ENCODE measurements at places on chromosomes 11 and 22.

GRCh38 chr11:62926680-62927455, 5.7 kb upstream of the CHRM1 start:
- DNase-seq, result no peak

DNA sequence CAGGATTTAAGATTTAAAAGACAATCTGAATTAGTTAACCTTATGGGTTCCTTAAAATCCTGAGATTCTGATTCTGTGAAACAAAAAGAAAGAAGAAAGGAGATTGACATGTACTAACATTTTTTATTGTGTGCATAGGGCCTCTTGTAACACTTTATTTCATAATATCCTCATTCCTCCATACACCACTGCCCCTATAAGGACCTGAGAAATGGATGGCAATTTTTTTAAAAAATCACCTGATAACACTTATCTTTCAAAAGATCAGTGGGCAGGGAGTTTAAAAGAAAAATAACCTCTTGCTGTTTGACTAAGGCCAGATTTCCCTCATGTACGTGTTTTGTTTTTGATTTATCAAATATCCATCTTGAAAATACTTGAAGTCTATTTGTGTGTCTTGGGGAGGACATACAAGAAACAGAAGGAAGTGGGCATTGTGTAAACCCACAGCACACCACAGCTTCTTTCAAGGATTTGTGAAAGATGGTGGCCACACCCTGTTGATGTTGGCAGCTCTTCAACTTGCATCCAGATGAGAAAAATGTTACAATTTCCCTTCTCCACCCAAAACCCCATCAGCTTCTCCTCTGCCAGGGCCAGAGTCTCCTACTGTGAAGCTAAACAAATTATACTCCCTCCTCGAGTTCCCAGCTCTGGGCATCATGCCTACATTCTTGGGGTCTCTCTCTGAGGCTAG, 35.0 kb upstream of the MPEG1 start:
- no peak for DNase-seq

DNA sequence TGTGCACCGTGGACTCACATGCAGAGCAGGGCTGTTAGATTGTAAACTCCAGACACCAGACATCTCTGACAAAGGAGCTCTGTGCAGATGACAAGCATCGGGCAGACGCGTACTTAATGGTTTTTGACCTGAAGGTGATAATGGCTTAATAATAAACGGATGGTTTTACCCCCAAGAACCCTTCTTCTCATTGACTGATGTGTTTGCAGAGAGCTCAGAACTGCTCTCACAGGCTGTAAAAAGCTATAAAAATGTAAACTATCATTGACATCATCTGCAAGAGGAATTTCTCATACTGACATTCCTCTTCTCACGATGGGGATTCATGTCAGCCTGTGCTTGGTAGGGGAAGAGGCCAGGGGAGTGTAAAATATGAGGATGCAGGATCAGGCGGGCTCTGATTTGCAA, 8.6 kb upstream of the ARHGAP8 start:
- DNase-seq, result no peak

- DNase-seq, result peak; percentile 42
Measured at GRCh38 chr22:37079668-37080171, 28.2 kb downstream of the KCTD17 start.

GRCh38 chr11:71182791-71183677, 69.3 kb downstream of the SHANK2 start:
- no peak for DNase-seq

- no peak for DNase-seq
Measured at GRCh38 chr22:46381142-46381541, 45.6 kb downstream of the TRMU start.

DNA sequence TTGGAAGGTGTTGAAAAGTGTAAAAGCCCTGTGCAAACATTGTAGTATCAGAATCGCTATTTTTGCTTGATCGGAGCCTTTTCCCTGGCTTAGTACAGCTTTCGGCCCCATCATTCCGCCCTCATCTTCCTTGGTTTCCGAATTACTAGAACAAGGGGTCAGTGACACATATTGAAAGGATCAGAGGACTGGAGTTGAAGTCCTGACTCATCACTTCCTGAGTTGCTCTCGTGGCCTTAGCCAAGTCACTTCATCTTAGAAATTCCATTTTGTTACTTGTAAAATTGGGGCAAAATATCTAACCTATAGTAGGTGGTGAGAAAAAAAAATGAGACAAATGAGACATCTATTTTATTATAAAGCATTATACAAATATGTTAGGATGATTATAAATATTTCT, 375.0 kb downstream of the NTM start:
- DNase-seq, result no peak

DNA sequence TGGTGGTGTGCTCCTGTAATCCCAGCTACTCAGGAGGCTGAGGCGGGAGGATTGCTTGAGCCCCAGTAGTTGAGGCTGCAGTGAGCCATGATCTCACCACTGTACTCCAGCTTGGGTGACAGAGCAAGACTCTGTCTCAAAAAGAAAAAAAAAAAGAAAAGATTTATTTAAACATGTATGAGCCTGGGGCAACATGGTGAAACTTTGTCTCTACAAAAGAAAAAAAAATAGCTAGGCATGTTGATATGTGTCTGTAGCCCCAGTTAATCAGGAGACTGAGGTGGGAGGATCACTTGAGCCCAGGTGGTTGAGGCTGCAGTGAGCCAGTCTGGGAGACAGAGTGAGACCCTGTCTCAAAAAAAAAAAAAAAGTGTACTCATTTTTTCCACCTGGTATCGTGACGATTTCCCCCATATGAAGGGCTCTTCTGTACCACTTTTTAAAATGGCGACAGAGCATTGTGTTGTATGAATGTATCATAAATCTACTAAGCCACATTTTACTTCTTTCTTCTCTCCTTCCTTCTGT, 16.4 kb upstream of the KCTD14 start:
- DNase-seq, result no peak

DNA sequence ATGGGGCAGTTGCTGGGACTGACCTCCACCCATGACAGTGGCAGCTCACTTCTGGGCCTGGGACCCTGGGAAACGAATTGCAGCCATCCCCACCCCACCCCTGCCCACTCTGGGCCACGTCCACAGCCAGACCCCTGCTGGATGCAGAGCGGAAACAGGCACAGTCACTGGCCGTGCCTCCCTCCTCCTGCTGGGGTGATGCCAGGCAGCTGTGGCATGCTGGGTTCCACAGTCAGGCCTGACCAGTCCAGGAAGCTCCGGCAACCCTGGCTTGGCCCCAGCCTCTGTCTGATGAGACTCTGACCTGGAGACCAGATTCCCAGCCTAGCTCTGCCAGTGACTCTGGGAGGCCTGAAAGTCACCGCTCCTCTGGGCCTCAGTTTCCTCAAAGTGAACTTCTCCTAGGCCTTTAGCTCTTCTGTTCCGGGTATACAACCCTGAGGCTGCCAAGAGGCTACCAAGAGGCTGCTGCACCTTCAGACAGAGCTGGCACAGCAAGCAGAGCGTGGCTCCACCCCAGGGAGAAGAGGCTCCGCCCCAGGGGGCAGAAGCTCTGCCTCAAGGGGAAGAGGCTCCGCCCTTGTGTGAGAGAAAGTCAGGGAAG, 8.9 kb downstream of the SULT4A1 start:
- no peak for DNase-seq

DNA sequence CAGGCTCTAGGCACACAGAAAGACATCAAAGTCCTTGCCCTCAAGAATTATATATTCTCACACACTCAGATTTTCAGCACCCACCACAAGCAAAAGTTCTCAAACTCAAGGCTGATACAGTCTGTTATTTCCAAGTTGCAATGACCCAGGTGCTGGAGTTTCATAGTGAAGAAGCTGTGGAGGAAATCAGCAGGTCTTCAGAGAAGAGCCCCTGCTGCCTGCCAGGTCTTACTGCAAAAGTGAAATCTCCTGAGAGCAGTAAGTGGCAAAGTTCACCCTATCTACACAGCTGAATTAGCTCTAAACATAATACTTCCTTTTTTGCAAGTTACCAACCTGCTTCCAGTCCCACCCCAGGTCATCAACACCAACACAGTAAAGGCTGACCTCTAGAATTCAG, 64.6 kb downstream of the RPL27A start:
- no peak for DNase-seq

GRCh38 chr22:47277531-47277930, 515.1 kb downstream of the TBC1D22A start:
- no peak for DNase-seq

DNA sequence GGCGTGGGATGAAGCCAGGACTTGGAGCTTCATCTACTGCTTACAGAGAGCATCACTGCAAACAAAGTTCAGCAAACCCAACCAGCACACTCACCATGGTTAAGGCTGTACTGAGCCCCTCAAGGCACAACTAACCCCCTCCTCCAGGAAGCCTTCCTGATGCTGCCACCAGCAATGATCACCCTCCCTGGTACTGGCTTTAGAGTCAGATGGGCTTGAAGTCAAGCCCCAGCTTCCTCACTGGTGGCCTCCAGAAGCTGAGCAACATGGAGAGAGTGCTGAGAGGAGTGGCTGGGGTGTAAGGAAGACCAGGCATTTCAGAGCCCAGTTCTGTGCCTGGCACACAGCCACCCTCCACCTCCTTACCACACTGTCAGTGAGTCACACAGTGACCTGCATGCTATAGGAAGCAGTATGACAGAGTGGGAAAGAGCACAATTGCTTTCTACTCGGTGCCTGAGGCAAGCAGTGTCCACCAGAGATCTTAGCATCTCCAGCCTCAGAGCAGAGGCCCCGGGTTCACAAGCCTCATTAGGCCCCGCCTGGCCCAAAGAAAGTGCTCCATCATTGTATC, 24.7 kb upstream of the BAIAP2L2 start:
- no peak for DNase-seq

All from stimulated activated CD4-positive, alpha-beta T cell treated with anti-CD3 and anti-CD28 coated beads, Interleukin-12 subunit alpha, Interleukin-12 subunit beta, amount 100 ng/mL, for 24 hours (primary cell).